ENCODE measurements at places on chromosomes 6 and 20.

DNA sequence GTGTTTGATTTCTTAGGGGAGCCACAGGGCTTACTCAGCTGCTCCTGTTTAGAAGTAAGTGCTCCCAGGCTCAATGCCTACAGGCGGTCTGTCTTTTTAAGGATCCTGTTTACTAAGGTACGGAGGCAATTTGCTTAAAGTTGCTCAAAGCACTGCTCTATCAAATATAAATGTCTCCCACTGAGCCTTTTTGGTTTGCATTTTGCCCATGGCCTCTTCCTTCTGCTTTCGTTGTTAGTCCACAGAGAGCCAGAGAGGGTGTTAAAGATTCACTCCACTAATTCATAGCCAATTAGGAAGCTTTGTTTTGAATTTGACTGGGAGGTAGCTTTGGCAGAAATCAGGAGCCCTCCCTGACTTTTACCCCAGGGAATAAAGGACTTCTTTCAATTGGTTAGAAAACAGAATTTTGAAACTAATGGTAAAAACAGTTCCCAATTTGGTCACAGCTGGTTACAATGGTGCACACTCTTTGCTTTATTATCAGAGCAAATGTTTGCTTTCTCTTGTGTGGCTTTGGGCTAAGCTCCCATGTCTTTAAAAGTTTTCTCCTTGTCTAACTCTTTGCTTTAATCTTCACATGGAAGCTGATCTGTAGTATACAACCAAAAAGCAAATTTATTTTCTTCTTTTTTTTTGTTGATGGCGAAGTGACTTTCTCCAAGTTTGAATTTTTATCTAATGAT, 126.2 kb downstream of the IMPG1 start:
- no peak for DNase-seq

DNA sequence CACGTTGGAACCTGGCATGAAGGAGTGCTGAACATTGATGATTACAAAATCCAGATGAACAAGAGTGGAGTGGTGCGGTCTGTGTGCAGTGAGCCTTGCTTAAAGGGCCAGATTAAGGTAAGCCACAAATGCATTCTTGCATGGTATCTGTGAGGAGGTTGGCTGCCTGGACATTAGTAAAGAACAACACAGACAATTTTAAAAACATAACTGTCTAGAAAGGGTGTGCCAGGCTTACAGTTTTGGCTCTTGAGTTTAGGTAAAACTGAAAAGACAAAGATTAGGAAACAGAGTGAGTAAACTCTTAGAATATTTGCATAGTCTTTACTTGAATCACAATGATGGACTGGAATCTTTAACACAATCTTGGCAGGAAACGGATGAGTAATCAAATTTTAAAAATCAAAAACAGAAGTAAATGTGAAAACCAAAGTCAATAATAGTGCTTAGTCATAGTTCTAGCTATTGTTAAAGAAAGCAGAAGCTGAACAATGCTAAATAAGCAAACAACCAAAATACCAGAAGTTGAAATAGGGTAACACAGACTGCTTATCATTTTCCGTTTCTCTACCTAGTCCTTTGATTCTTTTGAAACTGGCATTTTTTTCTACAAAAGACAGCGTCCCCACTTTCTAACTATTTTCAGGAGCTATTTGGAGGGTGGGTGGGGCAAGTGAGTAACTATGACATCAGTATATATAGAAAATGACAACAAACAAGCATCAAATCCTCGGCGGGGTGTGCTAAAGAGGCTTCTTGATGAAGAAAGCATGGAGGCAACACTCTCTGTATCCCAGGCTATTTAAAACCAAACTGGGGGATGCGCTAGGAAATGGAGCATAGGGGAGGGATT, 185.8 kb upstream of the RAB32 start:
- no peak for DNase-seq

GRCh38 chr20:31430568-31431115, 9.8 kb upstream of the DEFB123 start:
- no peak for DNase-seq

DNA sequence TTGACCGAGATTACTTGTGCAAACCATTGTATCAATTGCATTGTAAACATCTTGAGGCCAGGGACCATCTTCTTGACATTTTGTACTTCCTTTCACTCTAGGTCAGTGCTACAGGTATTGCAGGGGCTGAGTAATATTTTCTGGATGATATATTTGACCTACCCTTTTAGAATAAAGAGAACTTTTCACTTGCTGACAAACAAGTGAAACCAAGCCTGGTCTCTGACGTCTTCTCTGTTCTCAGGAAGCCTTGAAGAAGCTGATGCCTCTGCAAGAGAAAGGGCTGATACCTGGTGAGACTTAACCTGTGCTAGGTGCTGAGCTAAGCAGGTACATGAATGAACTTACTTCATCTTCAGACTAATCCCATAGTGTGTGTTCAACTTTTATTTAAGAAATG, 60.5 kb upstream of the GGTLC1 start:
- no peak for DNase-seq

- no peak for DNase-seq
Observed at GRCh38 chr20:41577129-41578009, 40.8 kb downstream of the CHD6 start.

GRCh38 chr20:45850926-45851325, 6.3 kb downstream of the ACOT8 start:
- DNase-seq, result no peak

- DNase-seq, result no peak
Observed at GRCh38 chr20:50995506-50995905, 27.4 kb downstream of the KCNG1 start.

DNA sequence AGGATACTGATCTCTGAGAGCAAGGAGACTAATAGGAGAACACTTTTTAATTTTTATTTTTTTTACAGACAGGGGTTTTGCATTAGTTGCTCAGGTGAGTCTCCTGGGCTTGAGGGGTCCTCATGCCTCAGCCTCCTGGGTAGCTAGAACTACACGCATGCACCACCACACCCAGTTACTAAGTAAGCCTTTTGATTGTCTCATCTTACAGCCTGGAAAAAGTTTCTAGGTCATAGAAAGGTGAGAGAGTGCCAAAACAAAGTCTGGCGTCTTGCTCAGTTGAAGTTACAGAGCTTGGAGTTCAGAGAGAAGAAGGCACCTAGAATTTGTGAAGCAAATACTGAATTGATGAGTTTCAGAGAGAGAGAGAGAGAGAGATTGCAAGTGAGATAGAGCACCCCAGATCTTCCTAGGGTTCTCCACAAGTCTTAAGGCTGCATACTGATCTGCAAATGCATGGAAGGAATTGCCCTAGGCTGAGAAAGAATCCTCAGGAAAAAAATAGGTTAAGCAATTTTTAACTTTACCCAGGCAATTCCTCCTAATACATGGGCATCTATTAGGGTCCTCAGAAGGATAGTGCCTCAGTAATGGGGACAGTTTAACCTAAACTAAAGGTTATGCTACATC, 37.6 kb upstream of the PHIP start:
- DNase-seq, result no peak

GRCh38 chr20:13243826-13244376, 22.8 kb downstream of the ISM1 start:
- no peak for DNase-seq

GRCh38 chr20:44056010-44056698, 130.8 kb downstream of the JPH2 start:
- peak; percentile 44 for DNase-seq

DNA sequence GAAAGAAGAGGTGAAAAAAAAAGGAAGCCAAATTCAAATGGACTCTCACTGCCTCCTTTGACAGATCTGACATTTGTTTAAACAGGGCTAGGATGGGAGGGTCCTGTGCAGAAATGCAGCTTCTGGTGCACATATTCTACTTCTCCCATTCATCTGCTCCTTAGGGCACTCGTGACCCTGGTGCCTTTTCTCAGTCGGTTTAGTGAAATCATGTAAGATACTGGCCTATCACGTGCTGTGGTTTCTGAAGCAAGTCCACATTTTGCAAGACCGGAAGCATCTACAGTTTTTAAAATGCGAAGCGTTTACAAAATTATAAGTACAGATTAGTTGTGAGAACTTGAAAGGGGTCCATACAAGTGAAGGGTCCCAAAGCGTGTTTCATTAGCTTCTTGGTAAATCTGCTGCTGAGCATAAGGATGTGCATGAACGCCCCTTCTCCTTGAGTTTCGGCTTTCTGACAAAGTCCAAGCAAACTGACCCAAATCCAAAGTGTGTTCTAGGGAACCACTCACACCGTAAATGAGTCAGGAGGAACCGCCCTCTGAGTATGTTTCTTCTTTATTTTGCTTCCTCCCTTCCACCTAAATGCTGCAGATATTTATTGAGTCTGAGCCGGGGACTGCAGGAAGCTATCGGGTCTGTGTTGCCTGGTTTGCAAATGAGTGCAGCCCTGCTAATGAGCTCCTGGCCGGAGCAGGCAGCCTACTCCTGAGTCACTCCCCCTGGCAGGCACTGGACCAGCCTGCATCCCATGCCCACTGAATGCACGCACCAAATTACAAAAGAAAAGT, 323.8 kb upstream of the JARID2 start:
- DNase-seq, result no peak

DNA sequence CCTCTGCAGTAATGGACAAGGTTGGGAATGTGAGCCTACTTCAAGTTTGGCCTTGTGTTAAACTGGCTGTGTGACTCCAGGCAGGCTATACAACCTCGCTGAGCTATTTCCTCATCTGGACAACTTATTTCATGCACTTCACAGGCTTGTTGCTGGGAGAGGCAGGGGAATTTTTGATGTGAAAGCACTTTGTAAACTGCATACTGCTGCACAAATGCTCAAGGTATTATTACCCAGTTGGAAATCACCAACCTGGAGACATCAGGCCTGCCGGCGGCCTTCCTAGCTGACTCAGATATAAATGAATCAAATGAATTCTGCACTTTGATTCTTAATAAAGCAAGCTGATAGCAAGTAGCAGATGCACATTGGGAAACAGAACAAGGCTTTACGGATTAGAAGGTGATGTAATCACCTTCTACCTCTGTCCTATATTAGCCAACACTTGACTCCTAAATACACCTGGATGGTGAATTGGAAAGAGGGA, 10.1 kb downstream of the JARID2 start:
- DNase-seq, result no peak

GRCh38 chr6:161414180-161414579, 140.3 kb upstream of the AGPAT4 start:
- no peak for DNase-seq

GRCh38 chr6:25180630-25181349, 98.4 kb upstream of the CARMIL1 start:
- DNase-seq, result no peak

- no peak for DNase-seq
Observed at GRCh38 chr6:90940812-90941481, 354.1 kb upstream of the MAP3K7 start.

- DNase-seq, result no peak
Observed at GRCh38 chr6:43877036-43877435, 107.0 kb downstream of the VEGFA start.

DNA sequence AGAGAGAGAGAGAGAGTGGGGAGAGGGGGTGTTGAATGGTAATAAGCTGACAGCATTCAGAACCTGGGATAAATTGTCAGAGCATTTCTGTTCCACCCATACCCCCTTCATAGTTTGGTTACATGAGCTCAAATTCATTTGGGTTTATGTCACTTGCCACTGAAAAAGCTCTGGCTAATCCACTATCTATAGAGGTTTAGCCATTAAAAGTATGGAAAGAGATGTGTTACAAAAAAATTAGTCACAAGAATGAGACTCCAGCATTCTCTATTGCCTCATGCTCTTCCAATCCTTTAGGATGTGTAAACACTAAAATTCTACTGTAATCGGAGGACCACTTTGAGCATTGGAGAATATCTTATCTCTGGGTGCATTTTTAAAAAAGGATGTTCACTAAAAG, 297.6 kb upstream of the TCF21 start:
- DNase-seq, result no peak

DNA sequence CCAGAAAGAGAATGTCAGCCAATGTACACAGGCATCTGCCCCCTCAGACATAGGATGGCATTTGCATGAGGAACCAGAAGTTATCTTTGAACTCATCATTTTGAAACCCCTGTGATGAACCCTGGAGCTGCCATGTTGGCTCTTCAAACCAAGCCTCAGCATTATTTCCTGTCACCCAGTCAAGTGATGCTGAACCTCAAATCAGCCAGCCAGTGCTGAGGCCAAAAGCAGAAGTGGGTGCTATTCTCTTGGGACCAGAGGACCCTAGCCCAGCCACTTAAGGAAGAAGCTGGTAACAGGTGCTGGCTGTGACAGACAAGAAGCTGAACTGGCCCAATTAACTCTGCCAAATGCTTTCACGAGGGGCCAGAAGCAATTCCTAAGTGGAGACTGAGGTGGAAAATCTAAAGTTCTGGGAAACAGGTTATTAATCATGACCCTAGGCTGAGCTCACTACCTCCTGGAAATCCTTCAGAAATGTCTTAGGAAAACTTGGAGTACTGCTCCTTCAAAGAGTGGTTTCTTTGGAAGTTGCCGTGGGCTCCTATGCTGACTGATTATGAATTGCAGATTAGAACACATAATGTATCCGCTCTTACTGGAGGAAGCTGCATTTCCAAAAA, 4.0 kb downstream of the PKIG start:
- no peak for DNase-seq

DNA sequence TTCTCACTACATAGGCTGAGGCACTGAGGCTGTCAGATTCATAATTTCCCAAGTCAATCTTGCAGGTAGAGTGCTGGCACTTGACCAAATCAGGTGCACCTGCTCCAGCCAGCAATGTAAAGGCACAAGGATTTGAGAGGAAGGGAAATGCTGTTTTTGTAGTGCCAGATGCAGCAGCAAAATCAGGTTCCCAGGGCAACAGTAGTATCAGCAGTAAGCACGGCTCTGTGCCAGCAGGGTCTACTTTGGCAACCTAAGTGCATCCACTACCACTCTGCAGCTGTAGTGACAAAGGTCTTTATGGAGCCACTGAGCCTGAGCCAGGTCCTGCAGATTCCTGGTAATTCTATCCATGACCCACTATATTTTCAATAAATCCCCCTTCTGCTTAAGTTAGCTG, 329.5 kb downstream of the TPBG start:
- no peak for DNase-seq

DNA sequence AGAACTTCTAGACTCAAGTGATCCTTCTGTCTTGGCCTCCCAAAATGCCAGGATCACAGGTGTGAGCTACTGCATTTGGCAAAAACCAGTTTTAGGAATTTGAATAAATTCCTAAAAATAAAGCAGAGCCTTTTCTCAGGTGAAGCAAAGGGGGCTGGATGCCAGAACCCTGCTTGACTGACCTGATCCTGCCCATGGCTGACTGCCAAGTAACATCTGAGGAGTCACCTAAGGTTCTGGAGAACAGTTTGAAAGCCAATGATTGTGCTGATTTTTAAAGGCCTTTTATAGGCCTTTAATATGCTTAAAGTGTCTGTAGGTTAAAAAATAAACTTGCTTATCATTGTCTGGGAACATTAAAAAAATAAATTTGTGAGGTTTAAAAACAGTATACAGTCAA, 14.1 kb upstream of the ZSCAN12 start:
- DNase-seq, result no peak

DNA sequence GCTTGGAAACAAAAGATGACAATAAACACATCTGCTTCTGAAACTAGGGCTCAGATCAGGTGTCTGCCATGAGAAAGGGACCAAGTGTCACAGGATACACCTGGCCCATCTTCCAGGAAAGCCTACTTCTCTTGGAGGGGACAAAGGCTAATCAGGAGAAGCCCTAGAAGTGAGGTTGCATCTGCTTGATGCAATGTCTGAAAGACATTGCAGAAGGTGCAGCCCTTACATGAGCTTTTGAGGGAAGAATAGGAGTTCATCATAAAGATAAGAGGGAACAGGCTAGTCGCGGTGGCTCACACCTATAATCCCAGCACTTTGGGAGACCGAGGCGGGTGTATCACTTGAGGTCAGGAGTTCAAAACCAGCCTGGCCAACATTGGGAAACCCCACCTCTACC, 2.5 kb upstream of the BTN1A1 start:
- DNase-seq, result no peak

All from activated T-cell treated with anti-CD3 and anti-CD28 coated beads, Interleukin-2, amount 50 U/mL, for 48 hours (primary cell).